Ovary (tissue), 10 donors: ENCODE measurements at places on chromosomes 11 and 22. TPM values are rescaled to one million over a fixed set of nuclear protein-coding genes. Genes with fewer than 3 reads are reported as not detected.
A peak's percentile ranks its signal among the peaks of the same experiment; 100 is the strongest.

- no peaks in the 10 kb centered on the region for H3K36me3 ChIP-seq
- H3K27me3 ChIP-seq: no peaks in the 10 kb centered on the region
- DNase-seq: no peak
Observed at GRCh38 chr22:36467946-36468345, 13.5 kb downstream of the TXN2 start.

GRCh38 chr11:61654397-61654829 is 25.8 kb upstream of the DAGLA start:
- no peaks in the 10 kb centered on the region for H3K36me3 ChIP-seq
- no peaks in the 10 kb centered on the region for H3K27me3 ChIP-seq
- H3K27ac ChIP-seq: no peak overlapping the region
- no peak overlapping the region for H3K4me3 ChIP-seq
- no peaks in the 10 kb centered on the region for H3K4me1 ChIP-seq

DNA sequence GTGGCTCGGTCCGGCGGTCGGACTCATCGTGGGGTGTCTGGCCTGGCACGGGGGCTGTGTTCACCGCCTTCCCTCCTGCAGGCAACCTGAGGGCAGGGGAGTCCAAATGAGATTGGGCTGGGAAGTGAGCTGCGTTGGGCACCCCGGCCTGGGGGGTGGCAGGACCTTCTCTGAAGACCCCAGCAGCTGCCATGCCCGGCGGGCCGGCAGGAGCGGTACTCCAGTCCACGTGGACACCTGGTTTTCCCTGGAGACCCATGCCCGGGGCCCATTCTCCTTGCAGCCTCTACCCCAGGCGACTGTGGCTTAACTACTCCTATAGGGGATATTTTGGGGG is 24.5 kb downstream of the LRRC10B start:
- H3K4me1 ChIP-seq: peaks cover 6% of the 10 kb centered on the region
- H3K27ac ChIP-seq: no peak overlapping the region
- no peak overlapping the region for H3K4me3 ChIP-seq
- H3K36me3 ChIP-seq: no peaks in the 10 kb centered on the region
- no peak for DNase-seq

- no peak overlapping the region for H3K4me3 ChIP-seq
- H3K27ac ChIP-seq: no peak overlapping the region
- no peaks in the 10 kb centered on the region for H3K27me3 ChIP-seq
Observed at GRCh38 chr22:43882122-43882767, 9.6 kb downstream of the PNPLA5 start.

- H3K4me3 ChIP-seq: no peak overlapping the region
- peaks cover 7% of the 10 kb centered on the region for H3K4me1 ChIP-seq
- H3K27ac ChIP-seq: no peak overlapping the region
- H3K27me3 ChIP-seq: no peaks in the 10 kb centered on the region
- no peak for DNase-seq
Observed at GRCh38 chr11:118886681-118887111, 3.0 kb downstream of the CXCR5 start.

DNA sequence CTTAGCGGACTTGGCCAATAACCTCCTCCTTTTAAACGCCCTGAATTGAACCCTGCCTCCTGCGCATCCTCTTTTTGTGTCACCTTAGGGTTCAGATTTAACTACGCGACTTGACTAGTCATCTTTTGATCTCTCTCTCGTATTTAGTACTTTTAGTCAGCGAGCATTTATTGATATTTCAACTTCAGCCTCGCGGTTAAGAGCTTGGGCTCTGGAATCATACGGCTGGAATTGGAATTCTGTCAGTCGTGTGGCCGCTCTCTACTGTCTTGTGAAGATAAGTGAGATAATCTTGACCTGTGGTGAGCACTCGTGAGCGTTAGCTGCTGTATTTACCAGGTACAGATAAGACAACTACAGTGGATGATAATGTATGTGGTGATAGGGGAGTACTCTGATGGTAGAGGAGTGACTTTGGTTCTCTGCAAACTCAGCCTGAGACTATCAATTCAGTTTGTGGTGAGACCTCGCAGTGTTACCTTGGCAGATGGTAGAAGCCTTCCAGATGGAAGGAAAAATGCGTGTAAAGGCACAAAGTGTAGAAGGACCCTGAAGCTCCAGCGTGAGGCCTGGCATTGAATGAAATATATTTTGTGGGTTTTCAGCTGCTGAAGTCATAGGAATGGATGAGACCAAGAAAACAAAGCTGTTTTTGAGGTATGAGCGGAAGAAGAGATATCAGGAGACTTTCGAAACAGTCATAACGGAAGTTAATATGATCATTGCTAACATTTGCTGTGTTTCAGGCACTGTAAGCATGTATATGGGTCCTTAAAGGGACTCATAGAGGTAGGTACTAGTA is 682 bp downstream of the ATM start:
- peak overlapping the region; percentile 71 for H3K4me3 ChIP-seq
- DNase-seq: no peak
- peak overlapping the region; percentile 30 for H3K27ac ChIP-seq
- H3K4me1 ChIP-seq: peaks cover 5% of the 10 kb centered on the region
- no peaks in the 10 kb centered on the region for H3K27me3 ChIP-seq
- H3K36me3 ChIP-seq: no peaks in the 10 kb centered on the region

DNA sequence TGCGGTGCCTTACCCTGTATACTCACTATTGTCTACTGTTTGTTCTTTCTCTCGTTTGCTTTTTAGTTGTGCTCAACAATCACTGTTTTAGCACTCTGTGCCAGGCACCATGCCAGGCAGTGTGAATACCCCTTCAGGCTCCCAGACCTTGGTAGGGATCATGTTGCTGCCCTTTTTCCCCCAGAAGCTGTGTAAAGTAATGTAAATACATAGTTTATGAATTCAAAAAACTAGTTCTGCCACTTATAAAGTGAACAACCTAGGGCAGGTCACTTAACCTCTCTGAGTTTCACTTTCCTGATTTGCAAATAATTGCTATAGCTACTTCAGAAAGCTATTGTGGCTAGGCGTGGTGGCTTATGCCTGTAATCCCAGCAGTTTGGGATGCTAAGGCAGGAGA is 81.0 kb upstream of the CTSC start:
- no peak overlapping the region for H3K4me3 ChIP-seq
- H3K36me3 ChIP-seq: no peaks in the 10 kb centered on the region
- no peaks in the 10 kb centered on the region for H3K4me1 ChIP-seq
- DNase-seq: no peak
- no peak overlapping the region for H3K27ac ChIP-seq

- no peak overlapping the region for H3K4me3 ChIP-seq
- H3K27ac ChIP-seq: no peak overlapping the region
- no peak for DNase-seq
- no peaks in the 10 kb centered on the region for H3K36me3 ChIP-seq
Observed at GRCh38 chr11:37597776-37598175, 999.7 kb upstream of the RAG2 start.

DNA sequence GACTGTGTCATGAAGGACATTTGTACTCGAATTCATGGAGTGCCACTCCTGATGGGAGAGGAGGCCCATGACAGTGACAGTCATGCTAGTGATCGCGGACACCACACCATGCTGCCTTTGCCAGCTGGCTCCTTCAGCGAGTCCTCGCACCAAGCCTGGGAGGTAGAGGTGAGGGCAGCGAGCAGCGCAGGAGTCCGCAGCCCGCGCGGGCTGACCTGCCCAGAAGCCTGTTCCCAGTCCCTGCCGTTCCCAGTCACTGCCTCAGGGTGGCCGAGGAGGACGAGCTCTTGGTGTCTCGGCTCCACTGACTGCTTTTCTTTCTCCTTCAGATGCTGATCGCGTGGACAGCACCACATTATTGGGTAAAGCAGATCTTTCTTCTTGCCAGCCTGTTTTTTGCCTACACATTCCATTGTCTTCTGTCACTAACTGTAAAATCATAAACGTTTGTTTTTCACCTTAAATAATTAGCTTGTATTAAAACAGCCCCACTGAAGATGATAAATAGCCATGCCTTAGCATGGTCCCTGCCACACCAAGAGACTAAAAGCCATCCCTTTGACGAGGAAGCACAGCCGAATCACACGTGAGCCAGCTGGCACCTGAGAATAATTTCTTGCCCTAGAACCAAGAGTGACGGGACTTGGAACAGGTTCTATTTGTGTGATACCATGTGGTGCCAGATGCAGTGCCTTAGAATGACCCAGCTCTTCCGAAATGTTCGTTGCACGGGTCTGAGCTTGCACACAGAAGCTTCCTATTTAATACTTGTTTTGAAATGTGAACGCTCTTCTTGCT is 25.5 kb downstream of the FAM118A start:
- DNase-seq: no peak
- no peaks in the 10 kb centered on the region for H3K27me3 ChIP-seq
- H3K36me3 ChIP-seq: no peaks in the 10 kb centered on the region

- H3K27ac ChIP-seq: no peak overlapping the region
- no peaks in the 10 kb centered on the region for H3K4me1 ChIP-seq
Observed at GRCh38 chr11:122853971-122854446, 15.7 kb downstream of the CRTAM start.

The ACTN3 gene
- total RNA-seq: not detected

The CENPM gene
- total RNA-seq: 2.0 TPM
